ENCODE measurements at places on chromosomes 7 and 10. TPM values are rescaled to one million over a fixed set of nuclear protein-coding genes. Genes with fewer than 3 reads are reported as not detected.

GRCh38 chr7:156473476-156474240 is 166.9 kb upstream of the RNF32 start:
- no peak overlapping the region for H3K27ac ChIP-seq
- H3K4me1 ChIP-seq = no peaks in the 10 kb centered on the region
- no peak overlapping the region for H3K4me3 ChIP-seq
- H3K27me3 ChIP-seq = peaks cover 3% of the 10 kb centered on the region
- peaks cover 5% of the 10 kb centered on the region for H3K36me3 ChIP-seq

GRCh38 chr10:29966269-29966668 is 93.1 kb downstream of the JCAD start:
- peaks cover 4% of the 10 kb centered on the region for H3K4me1 ChIP-seq
- H3K27me3 ChIP-seq = peaks cover 1% of the 10 kb centered on the region
- no peak overlapping the region for H3K4me3 ChIP-seq
- no peak overlapping the region for H3K27ac ChIP-seq

- peak overlapping the region; percentile 1 for H3K27ac ChIP-seq
- peaks cover 28% of the 10 kb centered on the region for H3K4me1 ChIP-seq
- peaks cover 3% of the 10 kb centered on the region for H3K36me3 ChIP-seq
- H3K4me3 ChIP-seq = no peak overlapping the region
- H3K27me3 ChIP-seq = peaks cover 4% of the 10 kb centered on the region
Observed at GRCh38 chr10:1272079-1272776, 216.0 kb downstream of the WDR37 start.

DNA sequence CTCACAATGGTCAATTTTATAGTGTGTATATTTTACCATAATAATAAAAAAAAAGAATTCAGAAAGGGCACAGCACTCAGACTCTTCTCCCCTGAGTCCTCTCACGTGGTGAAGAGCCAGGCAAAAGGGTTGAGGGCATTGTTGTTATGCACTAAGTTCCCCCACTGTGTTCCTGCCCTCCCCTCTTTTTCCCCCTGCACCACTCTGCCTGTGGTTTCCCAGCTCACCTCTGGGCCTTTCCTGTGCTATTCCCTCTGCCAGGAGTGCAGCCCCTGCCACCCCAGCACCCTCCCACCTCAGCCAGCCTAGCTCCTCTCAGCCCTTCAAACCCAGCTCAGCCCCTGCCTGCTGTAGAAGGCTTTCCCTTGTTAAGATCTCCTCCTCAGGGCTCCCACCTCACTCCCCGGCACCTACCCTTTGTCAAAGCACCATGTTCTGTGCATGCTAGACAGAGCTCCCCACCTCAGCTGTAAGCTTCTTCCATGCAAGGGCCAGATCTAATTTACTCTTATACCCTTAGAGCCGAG is 108.5 kb downstream of the KCNMA1 start:
- H3K4me3 ChIP-seq = no peak overlapping the region
- DNase-seq = no peak
- no peak overlapping the region for H3K27ac ChIP-seq
- peaks cover 6% of the 10 kb centered on the region for H3K4me1 ChIP-seq

GRCh38 chr10:484441-484924 is 205.0 kb downstream of the DIP2C start:
- H3K4me3 ChIP-seq = no peak overlapping the region
- peaks cover 15% of the 10 kb centered on the region for H3K27me3 ChIP-seq
- H3K27ac ChIP-seq = no peak overlapping the region
- H3K4me1 ChIP-seq = peaks cover 25% of the 10 kb centered on the region
- no peaks in the 10 kb centered on the region for H3K36me3 ChIP-seq
- no peak for DNase-seq

DNA sequence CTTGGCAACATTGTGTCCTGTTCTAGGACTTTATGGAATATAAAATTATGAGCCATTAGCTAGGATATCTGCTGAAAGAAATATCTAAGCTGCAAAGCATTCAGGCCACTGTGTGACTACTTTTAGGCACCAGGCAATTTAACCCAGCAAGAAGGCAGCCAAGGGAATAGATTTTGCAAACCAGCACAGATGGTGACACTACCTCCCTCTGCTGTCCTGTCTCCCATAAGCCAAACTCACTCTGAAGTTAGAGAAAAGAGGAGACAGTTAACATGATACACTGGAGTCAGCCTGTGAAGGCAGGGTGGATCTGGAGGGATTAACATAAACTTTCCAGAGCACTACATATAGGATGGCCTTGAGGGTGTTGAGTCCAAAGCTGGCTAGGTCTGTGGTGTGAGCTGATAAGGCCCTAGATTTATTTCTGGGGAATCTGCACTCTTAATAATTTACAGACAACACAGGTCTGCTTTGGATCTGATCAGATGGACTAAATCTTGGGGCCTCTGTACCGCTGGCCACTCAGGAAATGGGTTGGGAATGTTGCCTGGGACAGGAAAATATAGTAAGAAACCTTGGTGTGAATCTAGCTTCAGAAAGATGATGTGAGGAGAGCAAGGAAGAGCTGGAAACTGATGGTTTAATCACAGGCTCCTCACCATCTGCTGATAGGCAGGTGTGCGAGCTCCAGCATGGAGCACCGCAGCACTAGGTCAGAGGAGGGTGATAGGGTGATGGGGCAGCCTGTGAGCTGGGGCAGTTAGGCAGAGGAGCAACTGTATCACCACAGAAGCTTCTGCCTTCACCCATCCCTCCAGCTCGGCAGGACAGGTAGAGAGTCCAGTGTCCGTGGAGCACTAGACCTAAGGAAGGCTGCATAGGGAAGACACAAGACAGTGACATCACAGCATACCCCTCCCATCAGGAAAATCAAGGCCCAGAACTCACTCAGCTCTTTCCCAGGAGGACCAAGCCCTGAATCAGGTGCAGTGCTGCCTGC is 229.9 kb upstream of the PRSS1 start:
- no peaks in the 10 kb centered on the region for H3K36me3 ChIP-seq
- DNase-seq = no peak
- H3K27me3 ChIP-seq = peaks cover 2% of the 10 kb centered on the region
- H3K4me1 ChIP-seq = peaks cover 5% of the 10 kb centered on the region

DNA sequence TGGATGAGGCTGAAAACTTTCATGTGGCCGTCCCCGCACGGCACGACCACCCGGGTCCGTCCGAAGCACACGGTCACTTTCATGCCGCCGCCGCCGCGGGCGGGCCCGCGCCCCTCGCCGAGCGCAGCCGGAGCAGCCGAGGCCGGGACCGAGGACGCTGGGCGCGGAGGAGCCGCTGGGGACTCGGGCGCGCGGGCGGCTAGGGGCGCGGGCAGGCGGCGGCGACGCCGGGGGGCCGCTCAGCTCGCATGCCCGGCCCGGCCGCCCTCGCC is 247 bp downstream of the PARD3 start:
- H3K27ac ChIP-seq = no peak overlapping the region
- peaks cover 36% of the 10 kb centered on the region for H3K4me1 ChIP-seq
- DNase-seq = no peak
- peaks cover 15% of the 10 kb centered on the region for H3K27me3 ChIP-seq
- no peak overlapping the region for H3K4me3 ChIP-seq

GRCh38 chr10:114212153-114212552 is 26.9 kb upstream of the VWA2 start:
- no peak overlapping the region for H3K4me3 ChIP-seq
- H3K4me1 ChIP-seq = no peaks in the 10 kb centered on the region
- H3K27me3 ChIP-seq = no peaks in the 10 kb centered on the region
- no peak for DNase-seq
- H3K36me3 ChIP-seq = no peaks in the 10 kb centered on the region
- no peak overlapping the region for H3K27ac ChIP-seq

- DNase-seq = no peak
- no peak overlapping the region for H3K4me3 ChIP-seq
- no peak overlapping the region for H3K27ac ChIP-seq
- H3K36me3 ChIP-seq = no peaks in the 10 kb centered on the region
- H3K4me1 ChIP-seq = no peaks in the 10 kb centered on the region
Observed at GRCh38 chr10:12961416-12962205, 39.9 kb downstream of the CCDC3 start.

DNA sequence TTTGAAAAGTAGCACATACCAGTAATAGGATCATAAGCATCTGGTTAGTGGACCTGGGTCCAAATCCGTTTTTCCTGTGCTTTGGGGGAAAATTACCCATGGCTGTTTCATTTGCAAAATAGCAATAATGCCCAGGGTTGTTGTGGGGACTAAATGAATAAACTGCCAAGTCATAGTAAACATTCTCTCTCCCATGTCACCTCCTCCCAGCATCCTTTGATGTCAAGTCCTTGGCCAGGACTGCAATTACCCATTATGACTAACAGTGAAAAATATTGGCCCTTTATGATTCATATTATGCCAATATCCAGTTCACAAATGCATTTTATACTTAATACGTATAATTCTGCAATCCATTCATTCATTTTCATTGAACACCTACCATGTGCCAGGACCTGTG is 23.0 kb downstream of the TOMM7 start:
- no peak overlapping the region for H3K4me3 ChIP-seq
- no peaks in the 10 kb centered on the region for H3K4me1 ChIP-seq
- H3K36me3 ChIP-seq = peaks cover 9% of the 10 kb centered on the region
- DNase-seq = no peak
- H3K27me3 ChIP-seq = peaks cover 6% of the 10 kb centered on the region

- DNase-seq = no peak
- peaks cover 7% of the 10 kb centered on the region for H3K4me1 ChIP-seq
- H3K4me3 ChIP-seq = no peak overlapping the region
- no peaks in the 10 kb centered on the region for H3K36me3 ChIP-seq
Observed at GRCh38 chr10:106436123-106436715, 728.3 kb downstream of the SORCS1 start.

GRCh38 chr7:149196151-149196704 is 882 bp downstream of the ZNF282 start:
- peaks cover 36% of the 10 kb centered on the region for H3K36me3 ChIP-seq
- H3K27me3 ChIP-seq = peaks cover 9% of the 10 kb centered on the region
- H3K4me1 ChIP-seq = peaks cover 41% of the 10 kb centered on the region
- no peak for DNase-seq

GRCh38 chr10:123007558-123008354 is 839 bp downstream of the IKZF5 start:
- peaks cover 8% of the 10 kb centered on the region for H3K36me3 ChIP-seq
- H3K27ac ChIP-seq = peak overlapping the region; percentile 74
- H3K4me3 ChIP-seq = peak overlapping the region; percentile 100
- peaks cover 22% of the 10 kb centered on the region for H3K4me1 ChIP-seq

GRCh38 chr7:83289419-83289993 is 126.8 kb upstream of the PCLO start:
- H3K4me3 ChIP-seq = no peak overlapping the region
- DNase-seq = no peak
- H3K27me3 ChIP-seq = peaks cover 1% of the 10 kb centered on the region
- no peaks in the 10 kb centered on the region for H3K4me1 ChIP-seq

- peak overlapping the region; percentile 92 for H3K27ac ChIP-seq
- peaks cover 23% of the 10 kb centered on the region for H3K36me3 ChIP-seq
- no peak for DNase-seq
- H3K4me1 ChIP-seq = peaks cover 39% of the 10 kb centered on the region
- peaks cover 33% of the 10 kb centered on the region for H3K27me3 ChIP-seq
Observed at GRCh38 chr7:105011141-105011830, 2.7 kb upstream of the KMT2E start.

- no peaks in the 10 kb centered on the region for H3K4me1 ChIP-seq
- H3K27ac ChIP-seq = no peak overlapping the region
- DNase-seq = no peak
- H3K27me3 ChIP-seq = no peaks in the 10 kb centered on the region
- H3K4me3 ChIP-seq = no peak overlapping the region
- peaks cover 21% of the 10 kb centered on the region for H3K36me3 ChIP-seq
Observed at GRCh38 chr7:95367606-95368005, 28.6 kb downstream of the PON3 start.

GRCh38 chr7:11539853-11540252 is 292.1 kb downstream of the THSD7A start:
- no peak overlapping the region for H3K27ac ChIP-seq
- H3K36me3 ChIP-seq = peaks cover 15% of the 10 kb centered on the region
- no peak overlapping the region for H3K4me3 ChIP-seq
- DNase-seq = no peak
- H3K4me1 ChIP-seq = no peaks in the 10 kb centered on the region

- no peaks in the 10 kb centered on the region for H3K27me3 ChIP-seq
- DNase-seq = no peak
- H3K4me1 ChIP-seq = peaks cover 9% of the 10 kb centered on the region
- peaks cover 4% of the 10 kb centered on the region for H3K36me3 ChIP-seq
Observed at GRCh38 chr7:69781412-69781846, 183.2 kb downstream of the AUTS2 start.

- no peak overlapping the region for H3K4me3 ChIP-seq
- no peak for DNase-seq
- peaks cover 3% of the 10 kb centered on the region for H3K4me1 ChIP-seq
- no peaks in the 10 kb centered on the region for H3K36me3 ChIP-seq
Observed at GRCh38 chr10:55374917-55375316, 573.9 kb upstream of the PCDH15 start.

GRCh38 chr7:100888291-100888987 is 1.1 kb downstream of the UFSP1 start:
- no peak for DNase-seq
- peaks cover 25% of the 10 kb centered on the region for H3K27me3 ChIP-seq
- H3K4me1 ChIP-seq = peaks cover 52% of the 10 kb centered on the region
- H3K36me3 ChIP-seq = peaks cover 50% of the 10 kb centered on the region

HTR7 gene
- 7.3 TPM for total RNA-seq

CCDC7 gene
- 5.4 TPM for total RNA-seq

FGFBP3 gene
- total RNA-seq = 3.1 TPM

DRGX gene
- total RNA-seq = not detected

ANKRD1 gene
- total RNA-seq = 0.82 TPM

All from endothelial cell (in vitro differentiated cells).